ENCODE measurements at places on chromosomes 7 and 10. TPM values are rescaled to one million over a fixed set of nuclear protein-coding genes. Genes with fewer than 3 reads are reported as not detected.

DNA sequence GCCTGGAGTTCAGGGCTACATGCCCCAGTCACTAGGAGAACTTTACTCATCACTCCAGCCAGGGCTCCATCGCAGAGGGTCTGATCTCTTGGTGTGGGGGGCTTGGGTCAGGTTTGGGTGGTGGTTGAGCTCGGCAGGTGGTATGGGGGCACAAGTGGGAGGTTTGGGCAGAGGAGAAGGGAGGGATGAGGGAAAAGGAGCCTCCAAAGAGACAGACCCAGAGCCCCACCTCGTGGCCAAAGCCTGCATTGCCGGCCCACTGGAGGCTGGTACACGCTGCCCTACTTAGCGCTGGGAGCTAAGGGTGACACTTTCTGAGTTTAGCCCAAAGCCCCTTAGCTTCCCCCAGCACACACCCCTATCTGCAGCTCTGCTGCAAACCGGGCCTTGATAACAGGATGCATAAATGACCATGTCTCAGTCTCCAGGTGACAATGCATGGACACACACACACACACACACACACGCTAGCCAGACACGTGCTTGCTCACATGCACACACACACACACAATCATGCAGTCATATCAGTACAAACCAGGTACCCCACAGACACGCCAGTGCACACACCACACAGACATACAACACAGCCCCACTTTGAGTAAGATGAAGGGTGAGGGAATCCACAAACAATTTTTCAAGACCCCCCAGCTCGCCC, 14.7 kb downstream of the LZTS2 start:
- peak; percentile 85 for DNase-seq
- peaks cover 5% of the 10 kb centered on the region for H3K27me3 ChIP-seq
- no peak overlapping the region for H3K4me3 ChIP-seq
- H3K36me3 ChIP-seq = no peaks in the 10 kb centered on the region
- peaks cover 35% of the 10 kb centered on the region for H3K4me1 ChIP-seq

PDZD8 gene
- 40.5 TPM for total RNA-seq

DNA sequence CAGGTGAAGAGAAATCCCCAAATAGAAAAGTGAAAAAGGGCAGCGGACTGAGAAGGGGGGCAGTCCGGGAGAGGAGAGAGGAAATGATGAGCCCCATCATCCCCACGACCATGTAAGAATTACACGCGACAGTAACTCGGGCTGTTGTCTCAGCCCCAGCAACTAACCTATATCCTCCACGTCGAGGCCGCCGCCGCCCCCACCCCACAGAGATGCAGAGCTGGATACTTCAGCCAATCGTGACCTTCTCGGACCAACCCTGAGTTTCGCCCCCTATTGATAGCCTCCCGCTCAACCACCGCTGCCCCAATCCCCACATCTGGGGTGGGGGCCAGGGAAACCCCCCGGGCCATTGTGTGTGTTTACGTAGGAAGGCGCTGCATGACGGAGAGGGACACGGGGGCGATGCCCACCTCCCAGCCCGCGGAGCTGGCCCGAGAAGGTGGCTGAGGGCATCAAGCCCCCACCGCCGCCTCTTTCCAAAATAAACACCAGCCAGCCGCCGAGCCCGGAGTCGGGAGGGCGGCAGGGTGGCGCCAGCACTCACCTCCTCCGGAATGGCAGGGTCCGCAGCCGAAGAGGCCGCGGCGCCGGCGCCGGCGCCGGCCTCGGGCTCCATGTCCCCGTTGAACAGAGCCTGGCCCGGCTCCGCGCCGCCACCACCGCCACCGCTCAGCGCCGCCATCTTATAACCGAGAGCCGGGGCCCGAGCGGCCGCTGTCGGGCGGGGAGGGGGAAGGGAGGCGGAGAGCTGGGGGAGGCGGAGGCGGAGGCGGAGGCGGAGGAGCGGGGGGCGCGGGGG, 509 bp downstream of the BRAF start:
- no peaks in the 10 kb centered on the region for H3K27me3 ChIP-seq
- DNase-seq = peak; percentile 87
- peak overlapping the region; percentile 63 for H3K27ac ChIP-seq
- H3K4me3 ChIP-seq = no peak overlapping the region

IGFBP3 gene
- total RNA-seq = 1,748 TPM

DNA sequence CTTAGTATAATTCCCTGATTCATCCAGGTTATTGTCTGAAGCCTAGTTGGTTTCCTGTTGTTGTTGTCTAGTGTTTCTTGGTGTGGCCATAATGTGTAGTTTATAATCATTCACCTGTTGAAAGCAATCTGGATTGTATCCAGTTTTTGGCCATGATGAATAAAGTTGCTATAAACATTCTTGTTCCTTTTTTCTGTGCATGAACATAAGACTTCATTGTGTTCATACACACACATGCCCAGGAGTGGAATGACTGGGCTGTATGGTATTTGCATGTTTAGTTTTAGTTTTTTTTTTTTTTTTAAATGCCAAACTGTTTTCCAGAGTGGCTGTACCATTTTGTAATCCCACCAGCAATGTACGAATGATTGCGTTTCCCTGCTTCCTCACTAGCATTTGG, 349.8 kb downstream of the SDK1 start:
- no peak overlapping the region for H3K27ac ChIP-seq
- peaks cover 1% of the 10 kb centered on the region for H3K36me3 ChIP-seq
- no peaks in the 10 kb centered on the region for H3K27me3 ChIP-seq
- no peak for DNase-seq
- H3K4me1 ChIP-seq = no peaks in the 10 kb centered on the region

DNA sequence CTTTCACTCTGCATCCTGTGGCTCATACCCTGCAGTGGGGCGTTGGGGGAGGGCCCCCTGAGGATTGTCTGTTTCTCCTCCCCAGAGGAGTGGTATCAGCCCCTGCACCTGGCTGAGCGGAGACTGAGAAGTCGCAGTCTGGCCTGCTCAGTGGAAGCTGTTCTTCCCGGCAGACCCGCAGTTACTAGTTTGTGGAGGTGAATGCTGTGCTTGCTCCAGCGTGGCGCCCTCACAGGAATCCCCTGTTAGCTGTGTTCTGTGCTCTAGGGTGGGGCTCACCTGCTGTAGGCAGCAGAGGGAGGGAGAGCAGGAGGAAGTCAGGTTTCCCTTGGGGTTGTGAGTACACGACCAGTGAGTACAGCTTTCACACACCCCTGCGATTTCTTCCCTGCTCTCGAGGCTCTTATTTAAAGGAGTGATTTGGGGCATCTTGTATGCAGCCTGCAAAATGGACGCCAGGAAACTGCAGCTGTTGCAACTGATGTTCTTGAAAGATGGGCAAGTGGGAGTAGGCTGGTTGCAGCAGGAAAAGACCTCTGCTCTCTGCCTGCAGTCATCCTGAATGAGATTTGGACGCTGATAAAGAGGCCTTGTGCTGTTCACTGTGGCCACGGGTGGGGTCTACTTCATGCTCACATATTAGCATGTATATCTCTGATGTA, 66.4 kb downstream of the HK1 start:
- no peaks in the 10 kb centered on the region for H3K27me3 ChIP-seq
- H3K36me3 ChIP-seq = peaks cover 14% of the 10 kb centered on the region
- no peak overlapping the region for H3K4me3 ChIP-seq
- DNase-seq = no peak
- H3K4me1 ChIP-seq = peaks cover 40% of the 10 kb centered on the region
- H3K27ac ChIP-seq = no peak overlapping the region

- H3K27me3 ChIP-seq = no peaks in the 10 kb centered on the region
- DNase-seq = no peak
- no peaks in the 10 kb centered on the region for H3K36me3 ChIP-seq
- H3K4me1 ChIP-seq = peaks cover 19% of the 10 kb centered on the region
Measured at GRCh38 chr7:151550656-151551286, 31.1 kb upstream of the RHEB start.

DNA sequence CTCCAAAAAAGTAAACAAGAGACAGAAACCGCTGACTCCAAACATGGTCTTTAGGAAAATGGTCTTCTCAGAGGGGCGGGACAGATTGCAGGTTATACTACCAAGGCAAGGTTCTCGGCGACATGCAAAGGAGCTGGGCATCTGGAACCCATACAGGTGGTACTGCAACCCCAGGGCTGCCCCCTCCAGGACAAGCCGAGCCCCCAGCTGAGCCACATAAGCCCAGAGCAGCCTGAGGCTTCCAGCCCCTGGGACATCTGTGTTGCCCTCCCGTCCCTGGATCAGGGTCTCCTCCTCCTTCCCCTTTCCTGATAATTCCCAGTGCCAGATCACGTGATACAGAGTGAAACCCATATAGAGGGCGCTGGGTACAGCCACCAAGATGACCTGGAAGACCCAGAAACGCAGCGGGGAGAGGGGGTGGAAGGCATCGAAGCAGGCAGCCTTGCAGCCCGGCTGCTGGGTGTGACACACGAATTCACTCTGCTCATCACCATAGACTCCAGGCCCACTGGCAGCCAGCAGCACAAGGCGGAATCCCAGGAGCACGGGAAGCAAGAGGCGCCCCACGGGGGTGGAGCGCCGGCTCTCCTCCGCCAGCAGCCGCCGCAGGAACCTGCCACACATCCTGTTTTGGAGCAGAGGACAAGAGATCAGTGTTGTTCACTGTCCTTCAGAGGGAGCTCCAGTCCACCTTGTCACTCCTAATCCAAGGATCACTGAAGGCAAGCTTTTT, at the start of gene GJC3:
TSS of gene GJC3 (minus strand) at position 627 of the 736 bp plus-strand sequence. CDS start at position 627, 0 bp downstream.
- H3K36me3 ChIP-seq = no peaks in the 10 kb centered on the region
- H3K27me3 ChIP-seq = peaks cover 40% of the 10 kb centered on the region
- H3K4me1 ChIP-seq = peaks cover 7% of the 10 kb centered on the region
- H3K27ac ChIP-seq = no peak within 1 kb of the TSS
- H3K4me3 ChIP-seq = peak within 1 kb of the TSS; percentile 39

DNA sequence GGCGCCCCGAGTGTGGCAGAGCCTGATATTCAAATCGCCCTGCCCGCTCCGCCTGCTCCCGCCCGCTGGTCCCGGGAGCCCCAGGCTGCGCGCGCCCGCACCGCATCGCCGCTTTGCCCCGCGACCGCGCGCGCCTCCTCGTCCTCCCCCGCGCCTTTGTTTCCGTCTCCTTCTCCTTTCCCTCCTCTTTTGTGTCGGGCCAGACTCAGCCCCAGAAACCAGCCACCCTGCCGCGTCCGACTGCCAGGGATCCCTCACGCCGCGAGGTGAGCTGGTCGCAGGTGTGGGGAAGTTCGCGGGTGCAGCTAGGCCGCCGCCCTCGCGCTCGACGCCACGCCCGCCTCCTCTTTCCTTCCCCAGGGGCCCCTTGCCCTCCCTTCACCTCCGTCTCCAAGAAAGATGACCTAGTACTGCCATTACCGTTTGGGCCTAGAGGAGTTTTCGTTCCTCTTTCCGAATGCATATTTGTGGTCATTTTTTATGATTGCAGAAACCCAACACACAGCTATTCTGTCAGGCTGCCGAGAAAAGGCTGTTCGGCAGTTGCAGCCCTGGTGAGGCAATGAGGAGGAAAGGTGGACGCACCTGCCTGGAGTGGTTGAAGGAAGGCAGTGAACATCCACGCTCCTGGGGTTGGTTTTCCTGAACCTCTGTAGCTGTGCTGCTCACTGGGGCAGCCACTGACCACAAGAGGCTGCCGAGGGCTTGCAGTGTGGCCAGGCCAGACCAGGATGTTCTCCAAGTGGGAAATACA, 107.3 kb downstream of the SNX10 start:
- H3K4me1 ChIP-seq = peaks cover 10% of the 10 kb centered on the region
- peaks cover 2% of the 10 kb centered on the region for H3K36me3 ChIP-seq
- peaks cover 18% of the 10 kb centered on the region for H3K27me3 ChIP-seq
- DNase-seq = no peak
- no peak overlapping the region for H3K27ac ChIP-seq

DNA sequence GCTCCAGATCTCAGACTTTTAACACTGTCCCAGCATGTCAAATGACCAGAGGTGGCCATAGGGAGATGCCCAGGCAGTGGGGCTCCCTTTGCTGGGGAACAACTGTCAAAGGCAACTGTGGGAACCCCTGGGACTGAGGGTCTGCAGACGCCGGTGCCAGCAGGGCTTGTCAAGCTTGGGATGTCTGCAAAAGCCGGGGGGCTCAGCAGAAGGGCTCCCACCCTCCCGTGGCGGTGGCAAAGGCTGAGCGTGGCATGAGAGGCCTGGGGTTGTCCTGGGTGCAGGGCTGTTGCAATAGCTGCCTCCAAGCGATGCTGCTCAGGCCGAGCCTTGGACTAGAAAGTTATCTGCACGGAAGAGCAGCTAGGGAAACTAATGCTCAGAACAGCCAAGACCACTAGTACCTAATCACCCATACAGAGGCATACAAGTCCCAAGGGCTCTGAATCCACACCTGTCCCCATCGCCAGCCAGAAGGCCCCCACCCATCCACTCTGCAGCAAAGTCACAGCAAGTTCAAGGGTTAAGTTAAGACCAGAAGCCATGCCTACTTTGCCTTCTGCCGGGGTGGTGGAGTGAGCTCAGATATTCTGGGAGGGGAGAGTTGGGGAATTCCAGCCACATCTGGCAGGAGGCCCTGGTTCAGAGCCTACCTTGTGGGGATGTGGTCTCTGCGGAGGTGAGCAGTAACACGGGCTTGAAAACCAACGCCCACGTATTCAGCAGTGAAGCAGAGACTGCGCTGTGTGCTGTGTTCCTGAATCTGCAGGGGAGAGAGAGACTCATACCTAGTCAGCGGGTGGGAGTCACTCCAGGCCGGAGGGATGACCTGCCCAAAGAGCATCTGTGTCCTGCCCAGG, 4.6 kb downstream of the SH2B2 start:
- H3K4me3 ChIP-seq = no peak overlapping the region
- DNase-seq = no peak
- H3K4me1 ChIP-seq = peaks cover 6% of the 10 kb centered on the region
- no peak overlapping the region for H3K27ac ChIP-seq

DNA sequence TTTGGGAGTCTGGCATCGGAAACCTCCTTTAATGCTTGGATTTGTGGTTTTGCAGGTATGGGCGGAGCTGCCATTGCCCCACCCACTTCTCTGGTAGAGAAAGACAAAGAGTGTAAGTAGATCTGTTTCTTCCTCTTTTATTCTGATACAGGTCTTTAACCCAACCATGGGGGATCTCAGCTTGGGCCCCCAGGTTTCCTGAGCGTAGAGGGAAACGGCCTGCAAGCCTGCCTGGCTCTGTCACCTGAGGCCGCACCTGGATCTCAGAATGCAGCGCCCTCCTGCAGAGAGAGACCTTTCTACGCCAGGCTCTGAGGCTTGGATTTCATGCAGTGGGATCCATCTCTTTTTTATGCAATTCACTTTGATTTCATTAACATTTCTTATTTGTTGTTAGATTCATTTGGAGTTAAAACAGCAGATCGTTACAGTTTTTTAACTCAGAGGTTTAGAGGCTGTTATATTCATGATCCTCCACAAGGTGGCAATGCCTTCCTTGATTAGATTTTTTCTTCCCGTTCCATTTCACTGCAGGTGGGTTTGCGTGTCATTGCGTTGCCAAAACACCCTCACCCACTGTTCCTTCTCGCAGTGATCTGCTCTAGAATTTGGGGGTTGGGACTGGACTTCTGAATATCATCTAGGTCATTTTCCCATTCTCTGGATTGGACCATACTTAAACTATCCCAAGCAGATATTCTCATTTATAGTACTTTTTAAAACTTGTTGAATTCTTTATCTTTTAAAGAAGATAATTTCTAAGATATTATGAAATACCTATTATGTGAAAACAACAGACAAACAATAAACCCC, 20.0 kb downstream of the RBM17 start:
- no peak overlapping the region for H3K27ac ChIP-seq
- H3K4me1 ChIP-seq = peaks cover 4% of the 10 kb centered on the region
- peaks cover 35% of the 10 kb centered on the region for H3K36me3 ChIP-seq
- DNase-seq = no peak
- no peaks in the 10 kb centered on the region for H3K27me3 ChIP-seq

PIP gene
- not detected for total RNA-seq

FKBP6 gene
- total RNA-seq = not detected

- no peaks in the 10 kb centered on the region for H3K27me3 ChIP-seq
- no peak overlapping the region for H3K4me3 ChIP-seq
- no peaks in the 10 kb centered on the region for H3K4me1 ChIP-seq
- no peaks in the 10 kb centered on the region for H3K36me3 ChIP-seq
- no peak overlapping the region for H3K27ac ChIP-seq
- DNase-seq = peak; percentile 88
Measured at GRCh38 chr7:56174346-56174874, 58.2 kb upstream of the NUPR2 start.

- H3K36me3 ChIP-seq = no peaks in the 10 kb centered on the region
- H3K4me3 ChIP-seq = no peak overlapping the region
- peaks cover 55% of the 10 kb centered on the region for H3K4me1 ChIP-seq
Measured at GRCh38 chr10:32982911-32983909, 25.2 kb upstream of the ITGB1 start.

Measured in chondrocyte (in vitro differentiated cells).